Stimulated activated CD4-positive, alpha-beta T cell treated with anti-CD3 and anti-CD28 coated beads, Interleukin-4, amount 100 ng/mL, for 48 hours (primary cell): ENCODE measurements at places on chromosomes 2 and 18.

DNA sequence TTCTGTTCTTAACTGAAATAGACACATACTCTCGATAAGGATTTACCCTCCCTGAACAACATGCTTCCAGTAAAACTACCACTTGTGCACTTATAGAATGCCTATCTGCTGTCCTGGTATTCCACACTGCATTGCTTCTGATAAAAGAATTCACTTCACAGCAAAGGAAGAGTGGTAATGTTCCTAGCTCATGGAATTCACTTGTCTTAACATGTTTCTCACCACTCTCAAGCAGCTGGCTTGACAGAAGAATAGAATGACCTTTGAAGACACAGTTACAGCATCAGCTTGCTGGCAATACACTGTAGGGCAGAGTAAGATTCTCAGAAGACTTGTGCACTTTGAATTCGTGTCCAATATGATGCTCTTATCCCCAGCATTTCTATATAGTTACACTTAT, 524.1 kb upstream of the CNTNAP5 start:
- no peak for DNase-seq

GRCh38 chr2:61414674-61415073, 56.2 kb downstream of the USP34 start:
- DNase-seq: no peak

DNA sequence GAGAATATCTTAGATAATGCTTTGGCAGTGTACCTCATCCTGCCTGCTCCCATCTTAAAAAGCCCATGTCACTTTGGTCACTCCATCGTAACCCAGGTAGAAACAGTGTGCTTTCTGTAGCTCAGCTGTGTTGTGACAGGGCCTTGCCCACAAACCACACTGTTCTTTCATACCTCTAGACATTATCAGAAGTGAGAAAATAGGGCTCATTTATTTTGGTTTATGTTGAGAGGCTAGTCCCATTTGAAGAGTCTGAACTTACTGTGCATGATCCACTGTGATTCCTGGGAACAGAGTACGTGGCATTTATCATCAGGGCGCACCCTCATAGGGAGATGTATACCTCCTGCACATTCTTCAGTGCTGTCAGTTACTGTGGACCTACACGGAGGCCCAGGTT, 69.7 kb downstream of the FEZ2 start:
- DNase-seq: no peak

DNA sequence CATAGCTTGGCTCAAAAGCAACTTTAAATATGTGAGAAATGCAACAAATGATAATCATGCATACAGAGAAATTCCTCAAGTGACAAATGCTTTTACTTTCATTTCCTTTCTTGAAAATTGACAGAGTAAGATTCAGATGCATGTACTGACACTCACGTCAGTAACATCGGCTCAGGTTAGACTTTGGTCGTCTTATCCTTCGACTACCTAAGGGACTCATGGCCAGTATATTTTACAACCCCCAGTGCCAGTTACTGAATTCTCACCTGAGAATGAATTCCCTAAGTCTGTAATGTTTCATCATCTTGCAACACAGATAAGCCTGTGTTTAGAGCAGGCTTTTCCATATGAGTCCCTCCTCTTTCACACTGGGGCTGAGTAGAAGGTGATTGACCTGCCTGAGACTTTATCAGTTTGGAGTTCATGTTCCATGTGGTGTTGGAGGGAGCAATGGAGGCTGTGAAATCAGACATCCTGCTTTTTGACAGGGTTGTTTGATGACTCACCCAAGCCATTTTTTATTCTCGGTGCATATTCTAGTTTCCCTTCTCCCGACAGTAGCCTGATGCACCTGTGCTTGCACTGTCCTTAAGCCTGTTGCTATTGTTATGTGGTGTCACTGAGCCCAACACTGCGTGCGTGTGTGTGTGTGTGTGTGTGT, 30.5 kb upstream of the ATP8B1 start:
- no peak for DNase-seq

DNA sequence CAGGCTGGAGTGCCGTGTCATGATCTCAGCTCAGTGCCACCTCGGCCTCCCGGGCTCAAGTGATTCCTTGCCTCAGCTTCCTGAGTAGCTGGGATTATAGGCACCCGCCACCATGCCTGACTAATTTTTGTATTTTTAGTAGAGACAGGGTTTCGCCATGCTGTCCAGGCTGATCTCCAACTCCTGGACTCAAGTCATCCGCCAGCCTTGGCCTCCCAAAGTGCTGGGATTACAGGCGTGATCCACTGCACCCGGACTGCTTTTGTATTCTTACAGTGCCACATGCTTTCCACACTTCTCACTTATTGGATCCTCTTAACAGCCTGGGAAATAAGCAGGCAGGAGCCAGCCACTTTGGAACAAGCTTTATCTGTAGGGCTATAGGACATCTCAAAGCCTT, 25.3 kb upstream of the BCL2L11 start:
- no peak for DNase-seq

DNA sequence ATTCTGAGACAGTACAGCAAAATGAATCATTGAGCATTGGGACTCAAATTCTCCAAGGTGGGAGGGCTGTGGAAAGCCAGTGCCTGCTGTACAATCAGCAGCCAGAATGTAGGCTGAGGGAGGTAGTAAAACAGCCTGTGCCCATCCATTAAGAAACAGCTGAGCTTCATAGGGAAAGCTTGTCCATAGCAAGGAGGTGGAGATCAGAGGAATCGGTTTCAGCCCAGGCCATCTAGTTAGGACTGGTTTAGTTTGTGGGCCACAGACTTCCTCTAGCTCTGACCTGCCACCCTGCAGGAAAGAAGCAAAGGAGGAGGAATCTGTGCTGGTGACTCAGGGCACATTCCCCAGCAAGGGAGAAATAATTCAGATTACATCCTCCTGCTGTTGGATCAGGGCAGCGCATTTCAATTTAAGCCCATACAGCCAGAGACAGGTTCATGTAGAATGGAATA, 333.4 kb downstream of the SETBP1 start:
- no peak for DNase-seq

DNA sequence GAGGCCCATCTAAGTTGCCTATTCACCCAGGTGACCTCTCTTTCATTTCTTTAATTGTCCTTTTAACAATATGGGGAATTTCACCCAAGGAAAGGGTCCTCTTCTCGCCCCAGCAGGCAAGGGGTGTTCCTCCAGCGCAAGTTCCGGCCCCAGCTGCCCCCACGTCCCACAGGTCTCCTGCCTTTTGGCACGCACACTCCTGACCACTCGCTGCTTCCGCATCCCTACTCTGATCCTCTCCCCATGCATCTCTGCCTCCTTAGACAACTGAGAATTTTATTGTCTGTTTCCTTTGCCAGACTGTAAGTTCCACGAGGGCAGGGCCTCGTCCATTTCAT, 684 bp upstream of the ARPC2 start:
- no peak for DNase-seq

DNA sequence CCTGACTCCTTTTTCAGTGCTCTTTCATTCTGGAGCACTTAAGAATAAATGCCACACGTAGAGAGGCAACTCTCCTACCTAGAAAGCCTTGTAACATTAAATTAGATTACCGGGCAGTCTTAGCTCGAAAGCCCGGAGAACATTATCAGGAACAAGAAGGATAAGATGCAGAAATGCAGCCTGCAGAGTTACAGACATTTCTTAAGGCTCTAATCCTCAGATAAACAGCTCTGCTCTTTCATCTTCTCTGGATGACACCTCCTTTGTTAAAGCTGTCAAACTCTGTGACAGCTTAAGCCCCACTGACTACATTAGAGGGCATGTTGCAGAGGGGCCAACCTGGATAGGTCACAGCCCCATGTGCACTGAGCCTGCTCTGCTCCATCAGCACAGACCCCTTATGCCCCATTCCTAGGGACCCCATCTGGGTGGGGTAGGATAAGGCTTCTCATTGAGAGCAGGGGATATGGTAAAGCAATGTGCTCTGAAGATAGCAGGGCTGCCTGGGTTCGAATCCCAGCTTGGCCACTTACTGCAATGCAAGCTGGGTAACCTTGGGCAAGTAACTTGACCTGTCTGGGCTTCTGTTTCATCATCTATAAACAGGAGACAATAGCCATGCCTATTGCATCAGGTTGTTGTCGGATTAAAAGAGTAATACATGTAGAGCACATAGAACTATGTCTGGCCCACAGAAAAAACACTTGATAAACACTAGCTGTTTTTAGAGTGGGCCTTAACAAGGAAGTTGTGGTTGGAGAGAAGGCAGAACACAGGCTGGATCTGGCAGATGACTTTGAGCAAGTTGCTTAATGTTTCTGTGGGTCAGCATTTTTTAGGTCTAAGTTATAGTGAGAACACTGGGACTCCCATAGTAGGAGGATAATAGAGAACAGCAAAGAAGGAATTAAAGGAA, 111.4 kb downstream of the THNSL2 start:
- DNase-seq: no peak

DNA sequence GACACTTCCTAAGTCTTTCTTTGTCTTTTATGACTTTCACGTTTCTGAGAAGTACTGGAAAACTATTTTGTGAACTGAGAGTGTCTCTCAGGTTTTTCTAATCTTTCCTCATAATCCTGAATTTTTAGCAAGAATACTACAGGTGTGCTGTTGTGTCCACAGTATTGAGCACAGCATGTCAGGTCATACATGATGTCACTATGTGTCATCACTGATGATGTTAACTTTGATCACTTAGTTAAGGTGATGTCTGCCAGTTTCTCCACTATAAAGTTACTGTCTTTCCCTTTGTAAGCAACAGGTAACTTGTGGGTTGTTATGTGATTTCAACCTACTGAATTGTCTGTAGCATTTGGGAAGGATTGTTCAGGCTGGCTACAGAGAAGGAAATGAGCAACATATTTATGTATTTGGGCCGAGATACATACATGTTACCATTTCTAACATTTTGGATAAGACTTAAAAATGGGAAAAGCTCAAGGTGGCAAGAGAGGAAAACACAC, 11.1 kb downstream of the MATN3 start:
- DNase-seq: no peak

- DNase-seq: no peak
Measured at GRCh38 chr2:233303252-233303651, 4.4 kb upstream of the SAG start.

DNA sequence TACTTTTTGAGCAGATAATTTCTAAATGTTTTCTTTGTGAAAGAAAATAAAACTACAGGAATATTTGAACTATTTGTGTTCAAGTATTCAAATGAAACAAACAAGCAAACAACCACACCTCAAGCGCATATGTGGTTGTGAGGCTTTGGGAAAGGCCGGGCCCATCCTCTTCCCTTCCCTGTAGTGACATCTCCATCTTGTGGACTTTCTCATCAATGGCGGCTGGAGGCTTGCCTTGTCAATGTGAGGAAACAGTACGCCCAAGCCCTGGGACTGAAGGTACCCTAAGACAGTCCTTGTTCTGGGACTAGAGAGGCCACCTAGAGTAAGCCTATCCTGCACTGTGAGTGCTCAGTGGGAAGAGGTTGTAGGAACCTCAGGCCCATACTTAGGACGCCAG, 166.8 kb downstream of the TPGS2 start:
- no peak for DNase-seq

DNA sequence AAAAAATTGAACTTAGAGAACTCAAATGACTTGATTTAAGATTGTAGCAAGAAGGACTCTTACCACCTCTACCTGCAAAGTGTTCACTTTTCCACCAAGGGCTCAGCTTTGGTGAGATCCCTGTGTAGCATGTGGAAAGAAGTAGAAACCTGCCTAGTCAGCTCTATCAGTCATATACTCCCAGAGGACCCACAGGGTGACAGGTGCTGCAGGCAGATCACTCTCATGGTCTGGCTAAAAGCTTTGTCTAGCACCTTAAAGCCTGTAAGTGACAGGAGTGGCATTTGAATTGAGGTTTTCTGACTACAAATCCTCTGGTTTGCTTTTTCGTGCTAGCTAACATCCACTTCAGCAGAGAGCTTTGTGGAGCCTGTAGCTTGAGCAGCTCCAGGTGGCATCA, 18.7 kb upstream of the NEMP2 start:
- DNase-seq: no peak

DNA sequence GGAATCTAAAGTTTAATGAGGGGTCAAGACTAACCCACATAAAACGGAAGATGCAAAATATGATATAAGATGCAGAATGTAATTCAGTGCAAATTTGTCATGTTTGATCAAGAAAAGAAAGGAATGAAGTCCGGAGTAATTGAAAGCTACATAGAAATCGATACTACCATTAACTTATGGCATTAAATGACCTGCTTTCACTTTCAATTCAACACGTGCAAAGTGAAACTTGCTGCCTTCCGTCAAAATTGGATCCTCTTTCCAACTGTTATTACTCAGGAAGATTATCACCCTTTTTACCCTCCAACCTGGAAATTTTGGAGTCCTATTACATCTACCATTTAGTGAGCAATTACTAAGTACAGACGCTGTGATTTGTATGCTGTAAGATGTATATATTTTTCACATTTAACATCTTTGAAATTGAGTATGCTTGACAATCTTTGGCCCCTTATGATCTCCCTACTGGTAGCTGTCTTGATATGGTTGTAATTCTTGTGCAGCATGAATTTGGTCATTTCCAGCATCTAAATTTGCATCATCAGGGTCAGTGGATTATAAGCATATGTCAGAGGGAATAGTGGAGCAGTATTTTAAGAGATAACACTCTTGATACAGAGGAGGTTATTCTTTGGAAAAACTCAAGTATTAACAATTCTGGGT, 18.6 kb downstream of the UNC80 start:
- DNase-seq: no peak

- DNase-seq: no peak
Measured at GRCh38 chr2:164688896-164689419, 67.7 kb upstream of the GRB14 start.

- no peak for DNase-seq
Measured at GRCh38 chr2:128630974-128631697, 312.5 kb upstream of the HS6ST1 start.

- DNase-seq: no peak
Measured at GRCh38 chr2:88808083-88808482, 116.6 kb downstream of the RPIA start.

DNA sequence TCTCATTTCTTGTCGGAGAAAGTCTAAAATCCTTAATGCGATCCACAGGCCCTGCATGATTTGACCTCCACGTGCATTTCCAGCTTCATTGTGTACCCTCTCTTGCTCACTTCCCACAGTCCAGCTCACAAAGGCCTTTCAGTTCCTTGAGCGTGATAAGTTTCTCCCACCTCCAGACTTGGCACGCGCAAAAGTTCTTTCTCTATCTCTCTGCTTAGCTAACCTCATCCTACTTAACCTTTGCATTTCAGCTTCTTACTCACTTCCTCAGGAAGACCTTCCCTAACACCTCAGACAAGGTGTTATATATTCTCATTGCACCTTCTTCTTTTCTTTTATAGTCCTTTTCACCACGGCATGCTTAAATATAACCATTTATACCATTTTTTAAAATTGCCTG, 124.8 kb upstream of the XPO1 start:
- DNase-seq: no peak

- no peak for DNase-seq
Measured at GRCh38 chr18:77108821-77109647, 23.5 kb downstream of the MBP start.

- DNase-seq: no peak
Measured at GRCh38 chr2:216308576-216308975, 63.7 kb downstream of the MARCHF4 start.
